Kasumi-1 (cell line): ENCODE measurements at places on chromosomes 11 and 22.

DNA sequence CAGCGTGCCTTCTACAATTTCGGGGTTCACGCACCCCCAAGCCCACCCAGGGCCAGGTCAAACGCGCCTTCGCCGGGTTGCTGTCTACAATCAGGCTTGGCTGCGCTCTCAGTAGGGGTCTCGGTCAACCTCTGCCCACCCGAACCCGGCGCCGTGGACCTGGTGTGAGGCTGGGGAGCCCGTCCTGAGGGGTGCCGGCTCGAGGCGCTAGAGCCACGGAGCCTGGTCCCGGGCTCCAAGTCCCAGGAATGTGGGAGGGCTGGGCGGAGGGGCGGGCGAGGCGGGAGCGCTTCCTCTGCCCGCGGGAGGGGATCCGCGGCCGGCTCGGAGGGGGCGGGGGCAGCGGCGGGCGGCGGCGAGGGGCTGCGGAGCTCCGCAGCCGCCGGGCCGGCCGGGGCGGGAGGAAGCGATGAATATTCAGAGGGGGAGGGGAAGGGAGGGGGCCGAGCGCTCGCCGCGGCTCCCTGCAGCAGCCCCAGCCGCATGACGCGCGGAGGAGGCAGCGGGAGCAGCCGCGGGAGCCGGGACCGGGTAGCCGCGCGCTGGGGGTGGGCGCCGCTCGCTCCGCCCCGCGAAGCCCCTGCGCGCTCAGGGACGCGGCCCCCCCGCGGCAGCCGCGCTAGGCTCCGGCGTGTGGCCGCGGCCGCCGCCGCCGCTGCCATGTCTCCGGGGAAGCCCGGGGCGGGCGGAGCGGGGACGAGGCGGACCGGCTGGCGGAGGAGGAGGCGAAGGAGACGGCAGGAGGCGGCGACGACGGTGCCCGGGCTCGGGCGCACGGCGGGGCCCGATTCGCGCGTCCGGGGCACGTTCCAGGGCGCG, at the start of gene PTPRJ:
TSS of gene PTPRJ (plus strand) at position 472 of the 819 bp plus-strand sequence. CDS start 354 bp downstream, outside the sequence.
- peak; percentile 28 for DNase-seq

DNA sequence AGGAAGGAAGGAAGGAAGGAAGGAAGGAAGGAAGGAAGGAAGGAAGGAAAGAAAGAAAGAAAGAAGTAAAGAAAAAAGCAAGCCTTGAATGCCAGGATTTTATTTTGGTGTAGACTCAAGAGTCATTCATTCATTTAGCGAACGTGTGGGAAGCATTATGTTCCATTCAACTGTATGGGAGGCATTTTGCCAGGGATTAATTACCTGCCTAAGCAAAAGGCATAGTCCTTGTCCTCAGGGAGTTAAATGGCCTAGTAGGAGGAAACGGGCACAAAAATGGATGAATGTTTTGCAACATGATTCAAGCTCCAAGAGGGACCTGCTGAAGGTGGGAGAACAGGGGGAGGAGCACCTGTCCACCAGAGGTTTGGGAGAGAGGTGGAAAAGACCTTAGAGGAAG, 16.2 kb upstream of the ZNRF3 start:
- no peak for DNase-seq

DNA sequence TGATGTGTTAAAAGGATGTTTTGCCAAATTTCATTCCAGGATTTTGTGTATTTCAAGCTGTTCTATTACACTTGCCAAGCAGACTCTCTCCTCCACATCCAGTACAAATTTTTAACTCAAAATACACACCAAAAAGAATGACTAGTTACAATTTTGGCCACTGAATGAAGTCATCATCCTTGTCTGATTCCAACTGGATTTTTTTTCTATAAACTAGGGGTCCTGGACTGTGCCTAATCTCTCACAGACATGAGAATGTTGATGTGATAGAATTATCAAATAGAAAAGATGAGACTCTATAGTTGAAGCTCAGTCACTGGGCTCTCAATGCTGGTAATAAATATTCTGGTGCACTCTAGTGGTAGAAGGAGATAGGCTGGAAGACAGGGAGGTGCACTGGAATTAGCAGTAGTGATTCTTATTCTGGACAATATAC, 85.8 kb downstream of the FANCF start:
- DNase-seq = peak; percentile 4

DNA sequence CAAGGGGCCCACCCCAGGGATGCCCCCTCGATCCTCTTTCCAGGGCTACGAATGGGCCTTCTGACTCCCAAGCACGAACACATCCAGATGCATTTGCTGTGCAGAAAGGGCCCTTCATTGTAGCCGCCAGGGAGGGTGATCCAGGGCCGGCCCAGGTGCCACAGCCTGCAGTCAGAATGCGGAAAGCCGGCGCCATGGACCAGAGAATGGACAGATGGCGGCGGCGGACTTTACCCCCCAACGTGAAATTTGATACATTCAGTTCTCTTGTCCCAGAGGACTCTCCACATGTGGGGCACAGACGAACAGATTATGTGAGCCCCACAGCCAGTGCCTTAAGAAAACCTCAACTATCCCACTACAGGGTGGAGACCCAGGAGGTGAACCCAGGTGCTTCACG, 87.2 kb downstream of the KIAA1671 start:
- DNase-seq = no peak

- peak; percentile 71 for DNase-seq
Measured at GRCh38 chr11:66100272-66101065, 30.4 kb downstream of the PACS1 start.

- no peak for DNase-seq
Measured at GRCh38 chr11:62345861-62346260, 8.6 kb downstream of the ASRGL1 start.

DNA sequence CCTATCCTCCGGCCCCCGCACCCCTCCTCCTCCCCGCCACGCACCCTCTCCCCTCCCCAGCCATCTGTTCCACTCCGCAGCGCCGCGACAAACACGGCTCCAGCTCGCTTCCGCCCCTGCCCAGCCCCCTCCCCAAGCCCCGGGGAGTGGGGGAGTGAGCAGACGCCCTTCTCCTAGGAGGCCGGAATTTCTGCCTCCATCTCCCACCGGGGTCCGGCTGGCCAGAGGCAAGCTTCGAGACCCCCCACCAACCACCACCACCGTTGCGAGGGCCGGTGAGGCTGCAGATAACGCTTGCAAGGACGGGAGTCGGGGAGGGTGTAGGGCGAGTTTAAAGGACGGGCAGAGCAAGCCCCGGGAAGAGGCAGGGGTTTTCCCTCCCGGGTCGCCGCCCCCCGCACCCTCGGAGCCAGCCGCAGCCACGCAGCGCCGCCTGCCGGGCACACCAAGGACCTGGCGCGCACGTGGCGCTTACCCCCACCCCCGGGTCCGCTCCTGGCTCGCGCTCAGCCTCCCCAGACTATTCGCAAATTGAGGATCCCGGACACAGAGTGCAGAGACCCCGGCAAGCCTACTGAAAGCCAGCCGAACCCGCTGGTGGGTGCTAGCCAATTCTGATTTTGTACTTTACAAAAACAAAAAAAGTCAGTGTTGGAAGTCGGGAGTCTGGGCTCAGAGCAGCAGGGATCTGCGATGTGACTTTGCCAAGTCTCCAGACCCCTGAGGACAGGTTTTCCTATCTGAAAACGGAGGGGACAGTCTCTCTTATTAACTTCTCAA, 22.6 kb downstream of the RTN4RL2 start:
- peak; percentile 64 for DNase-seq

GRCh38 chr22:23470811-23471389, 109.2 kb downstream of the IGLL1 start:
- DNase-seq = no peak

- DNase-seq = no peak
Measured at GRCh38 chr11:130436171-130436570, 7.8 kb upstream of the ADAMTS8 start.

GRCh38 chr11:119933584-119933983, 204.3 kb downstream of the TRIM29 start:
- DNase-seq = no peak

DNA sequence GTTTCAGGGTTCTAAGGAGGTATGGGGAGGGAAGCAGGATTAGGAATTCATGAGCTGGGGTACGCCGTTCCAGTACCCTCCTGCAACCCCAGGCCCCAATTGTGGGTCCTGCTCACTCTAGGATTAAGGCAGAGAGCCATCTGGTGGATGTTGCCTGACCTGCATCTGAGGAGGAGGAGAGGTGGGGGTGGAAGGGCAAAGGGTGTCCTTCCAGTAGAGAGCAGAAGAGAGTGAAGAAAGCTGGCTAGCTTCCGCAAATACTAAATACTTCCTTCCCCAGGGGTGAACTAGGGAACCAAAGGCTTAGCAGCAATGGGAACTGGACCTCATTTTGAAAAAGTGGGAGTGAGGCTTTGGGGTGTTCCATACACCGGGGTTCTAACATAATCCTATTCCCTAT, 10.6 kb downstream of the LRRC51 start:
- peak; percentile 94 for DNase-seq

DNA sequence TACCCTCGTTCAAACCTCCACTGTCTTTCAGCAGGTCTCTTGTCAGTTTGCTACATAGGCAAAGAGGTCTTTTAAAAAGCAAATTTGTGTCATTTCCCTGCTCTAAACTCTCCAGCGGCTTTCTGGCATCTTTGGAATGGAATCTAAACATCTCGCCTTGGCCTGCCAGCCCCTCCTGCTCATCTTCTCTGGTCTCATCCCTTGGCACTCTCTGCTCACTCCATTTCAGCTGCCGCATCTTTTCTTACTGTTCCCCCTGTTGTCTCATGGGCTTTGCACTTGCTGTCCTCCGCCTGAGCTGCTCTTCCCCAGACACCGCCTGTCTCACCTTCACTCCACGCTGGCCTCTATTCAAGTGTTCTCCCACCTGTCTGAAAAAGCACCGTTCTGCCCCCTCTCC, 46.6 kb downstream of the BMAL1 start:
- no peak for DNase-seq

DNA sequence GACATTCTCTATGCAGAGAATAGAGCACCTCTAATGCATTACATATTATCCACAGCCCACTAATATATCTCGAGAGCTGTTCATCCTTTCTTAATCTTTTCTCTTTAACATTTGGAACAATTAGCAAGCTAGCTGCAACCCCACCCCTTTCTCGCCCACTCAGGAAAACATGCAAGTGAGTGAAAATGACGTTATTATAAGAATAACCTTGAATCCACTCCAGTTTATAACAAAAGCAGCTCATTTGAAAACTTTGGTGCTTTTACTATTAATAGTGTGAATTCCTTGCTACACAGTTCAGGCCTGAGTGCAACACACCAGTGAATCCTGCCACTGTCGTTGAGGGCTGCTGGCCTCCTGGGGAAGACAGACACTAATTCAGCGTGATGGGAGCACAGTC, 63.3 kb upstream of the BMAL1 start:
- no peak for DNase-seq

GRCh38 chr11:44680982-44681597, 45.7 kb upstream of the TSPAN18 start:
- DNase-seq = peak; percentile 32

GRCh38 chr22:38802671-38803121, 8.8 kb upstream of the DNAL4 start:
- DNase-seq = no peak

DNA sequence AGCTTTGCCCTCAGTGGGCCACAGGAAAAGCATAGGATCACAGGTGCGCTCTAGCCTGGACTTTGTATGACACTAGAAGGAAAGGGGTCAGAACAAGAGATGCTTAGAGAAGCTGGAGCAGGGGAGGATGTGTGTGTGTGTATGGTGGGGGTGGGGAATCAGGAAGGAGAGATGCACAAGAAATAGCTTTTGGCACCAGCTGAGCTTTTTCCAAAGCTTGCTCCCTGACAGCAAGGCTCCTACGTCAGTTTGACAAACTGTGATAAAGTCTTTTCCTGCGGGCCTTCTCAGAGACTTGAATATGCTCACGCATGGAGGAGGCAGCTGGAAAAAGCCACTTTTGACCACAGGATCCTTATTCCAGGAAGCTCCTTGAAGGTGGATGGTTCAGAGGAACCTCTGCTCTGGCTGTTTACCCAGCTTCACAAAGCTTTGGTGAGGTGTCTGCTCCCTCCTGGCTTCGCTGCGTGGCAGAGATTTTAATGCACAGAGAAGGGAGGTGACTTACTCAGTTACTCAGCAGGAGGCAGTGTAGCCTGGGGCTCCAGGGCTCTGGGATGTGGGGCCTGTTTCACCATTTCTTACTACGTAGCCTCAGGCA, 3.9 kb downstream of the CDC42EP1 start:
- no peak for DNase-seq

- no peak for DNase-seq
Measured at GRCh38 chr11:8203414-8203715, 34.5 kb upstream of the RIC3 start.

DNA sequence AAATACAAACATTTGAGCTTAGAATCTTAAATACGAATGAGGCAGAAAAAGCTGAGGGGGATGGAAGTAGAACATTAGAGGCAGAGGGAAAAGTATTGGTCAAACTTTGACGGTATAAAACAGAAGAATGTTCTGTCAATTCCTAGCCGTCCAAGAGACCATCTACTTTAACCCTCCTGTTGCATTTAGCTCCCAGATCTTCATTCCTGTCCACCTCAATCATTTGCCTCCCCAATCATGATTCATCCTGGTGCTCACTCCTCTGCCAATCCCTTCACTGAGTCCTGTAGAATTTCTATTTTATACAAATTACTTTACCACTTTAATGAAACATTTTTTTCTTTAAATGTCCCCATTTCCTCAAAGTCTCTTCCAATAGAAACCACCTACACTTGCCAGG, 28.2 kb downstream of the C2CD3 start:
- DNase-seq = no peak

GRCh38 chr22:40024201-40025061, 29.7 kb downstream of the FAM83F start:
- DNase-seq = peak; percentile 72

DNA sequence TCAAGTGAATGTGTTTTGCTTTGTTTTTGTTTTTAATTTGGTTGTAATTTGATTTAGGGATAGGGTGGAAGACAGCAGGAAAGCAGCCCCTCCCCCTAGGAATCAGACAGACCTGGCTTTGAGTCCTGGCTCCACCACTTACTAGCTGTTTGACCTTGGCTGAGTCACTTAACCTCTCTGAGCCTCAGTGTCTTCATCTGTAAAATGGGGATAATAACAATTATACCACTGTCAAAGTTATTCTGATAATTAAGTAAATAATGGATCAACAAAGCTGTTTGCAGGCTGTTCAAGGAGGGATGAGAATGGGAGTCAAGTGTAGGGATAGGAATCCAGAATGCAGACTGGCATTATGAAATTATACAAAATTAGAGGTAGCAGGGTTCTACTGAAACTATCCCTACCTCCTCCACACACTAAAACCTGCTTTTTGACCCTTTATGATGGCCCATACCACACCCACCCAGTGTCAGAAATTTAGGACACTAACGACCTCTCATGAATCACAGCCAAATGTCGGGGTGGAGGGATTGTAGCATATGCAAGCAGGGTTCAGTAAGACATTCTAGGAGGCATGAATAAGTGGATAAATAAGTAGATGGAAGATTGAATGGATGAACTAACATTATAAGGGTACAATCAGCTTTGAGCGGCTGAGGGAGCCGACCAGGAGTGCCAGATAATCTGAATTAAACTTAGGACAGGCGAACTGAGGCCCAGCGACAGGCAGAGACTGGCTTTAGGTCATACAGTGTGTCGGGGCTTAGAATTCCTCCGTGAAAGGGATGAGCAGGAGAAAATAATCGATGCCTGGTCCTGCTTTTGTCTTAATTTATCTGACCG, 974 bp downstream of the ANAPC15 start:
- DNase-seq = peak; percentile 48

- DNase-seq = no peak
Measured at GRCh38 chr11:44659641-44660040, 67.1 kb upstream of the TSPAN18 start.
